ENCODE measurements at places on chromosomes 3 and 15. TPM values are rescaled to one million over a fixed set of nuclear protein-coding genes. Genes with fewer than 3 reads are reported as not detected.

CCDC191 gene
- total RNA-seq = 8.6 TPM

SMAD6 gene
- total RNA-seq = 92.0 TPM

SOX2 gene
- 0.24 TPM for total RNA-seq

IRAK2 gene
- total RNA-seq = 7.1 TPM

DNA sequence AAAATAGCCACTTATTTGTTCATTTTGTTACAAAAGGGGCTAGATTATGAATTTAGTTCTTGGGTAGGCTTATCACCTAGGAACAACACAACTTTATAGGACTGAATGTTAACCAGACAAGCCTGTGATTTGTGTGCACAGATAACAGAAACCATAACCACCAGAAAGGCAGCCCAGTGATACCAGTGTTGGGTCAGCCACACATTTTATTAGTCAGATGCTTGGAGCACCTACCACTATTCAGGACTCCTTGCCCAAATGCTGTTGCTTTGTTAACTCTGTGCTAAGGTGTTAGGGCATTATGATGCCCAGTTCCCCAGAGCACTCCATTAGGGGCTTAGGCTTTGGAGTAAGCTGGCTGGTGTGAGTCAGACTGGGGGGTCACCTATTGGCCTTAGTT is 22.5 kb downstream of the PLCL2 start:
- peaks cover 2% of the 10 kb centered on the region for H3K4me1 ChIP-seq
- no peak overlapping the region for H3K4me3 ChIP-seq
- no peaks in the 10 kb centered on the region for H3K36me3 ChIP-seq
- H3K27me3 ChIP-seq = no peaks in the 10 kb centered on the region
- no peak overlapping the region for H3K27ac ChIP-seq
- no peak for DNase-seq

- H3K36me3 ChIP-seq = no peaks in the 10 kb centered on the region
- DNase-seq = no peak
- H3K27me3 ChIP-seq = no peaks in the 10 kb centered on the region
- no peak overlapping the region for H3K27ac ChIP-seq
Measured at GRCh38 chr15:93428807-93429351, 339.9 kb upstream of the RGMA start.

Data from aorta (tissue), 5 donors.